Erythroblast (primary cell): ENCODE measurements at places on chromosomes 3 and 15.
A peak's percentile ranks its signal among the peaks of the same experiment; 100 is the strongest.

DNA sequence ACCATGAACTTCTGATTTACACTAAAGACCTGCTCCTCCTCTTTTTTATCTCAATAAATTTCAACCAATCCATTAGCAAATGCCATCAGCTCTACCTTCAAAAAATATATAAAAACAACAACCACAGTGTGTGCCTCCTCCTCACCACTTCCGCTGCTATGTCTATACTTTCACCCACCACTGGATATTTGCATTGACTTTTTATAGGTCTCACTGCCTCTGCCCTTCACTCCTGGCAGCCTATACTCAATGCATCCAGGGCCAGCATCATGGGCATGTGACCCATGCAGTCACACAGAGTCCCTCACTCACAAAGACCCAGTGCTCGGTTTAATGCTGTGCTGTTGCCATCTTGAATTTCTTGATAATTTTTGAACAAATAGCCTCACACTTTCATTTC lies 53.5 kb upstream of the CCDC54 start:
- no peak for DNase-seq

DNA sequence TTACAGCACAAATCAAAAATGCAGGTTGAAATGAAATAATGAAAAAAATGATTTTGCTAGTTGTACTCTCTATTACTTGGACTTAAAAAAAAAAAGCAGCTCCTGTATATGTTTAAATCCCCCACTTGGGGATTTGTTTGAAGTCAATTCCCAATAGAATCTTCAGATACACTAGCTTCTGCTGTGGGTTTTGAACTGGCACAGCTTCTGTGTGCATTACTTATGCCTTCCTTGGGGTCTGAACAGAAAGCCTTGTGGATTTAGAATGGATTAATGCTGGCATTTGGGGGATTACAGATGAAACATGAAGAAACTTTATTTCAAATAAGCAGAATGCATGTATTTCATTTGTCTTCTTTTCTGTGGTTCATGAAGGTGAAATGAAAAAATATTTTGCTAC lies 513.2 kb upstream of the TBL1XR1 start:
- DNase-seq: no peak

GRCh38 chr3:31960793-31961431 lies 20.1 kb downstream of the OSBPL10 start:
- DNase-seq: no peak

DNA sequence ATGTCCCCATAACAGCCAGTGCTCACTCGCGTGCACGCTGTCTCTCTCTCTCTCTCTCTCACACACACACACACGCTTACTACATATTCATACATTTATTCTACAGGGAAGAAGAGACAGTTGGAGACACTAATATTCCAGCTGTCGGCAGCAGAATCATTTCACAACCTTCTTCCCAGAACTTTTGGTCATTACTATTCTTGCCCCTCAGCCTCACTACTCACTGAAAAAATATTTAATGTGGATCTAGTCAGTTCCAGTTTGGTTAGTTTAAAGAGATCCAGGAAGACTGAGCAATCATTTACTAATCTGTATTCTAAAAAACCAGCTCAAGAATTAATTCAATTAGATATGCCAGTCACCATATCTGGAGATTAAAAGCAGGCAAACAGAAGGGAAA lies 394.9 kb downstream of the PTPRG start:
- DNase-seq: no peak

DNA sequence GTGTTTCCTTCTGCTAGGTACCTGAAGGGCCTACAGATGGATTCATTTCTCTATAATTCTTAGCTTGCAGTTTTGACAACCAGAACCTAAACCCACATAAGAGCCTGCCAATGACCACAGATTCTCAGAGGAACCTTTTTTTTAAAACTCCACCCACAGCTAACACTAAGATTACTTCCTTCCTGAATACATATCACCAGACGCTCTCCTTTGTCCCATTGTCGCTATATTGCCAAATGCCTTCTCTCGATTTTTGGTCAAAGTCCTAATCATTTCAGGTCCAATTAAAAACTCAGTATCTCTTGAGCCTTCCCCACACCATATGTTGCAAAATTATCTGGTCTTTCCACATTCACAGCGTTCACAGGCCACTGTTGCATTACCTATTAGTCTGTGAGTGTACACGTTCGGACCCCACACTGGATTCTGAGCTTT lies 12.4 kb downstream of the ZNF710 start:
- DNase-seq: no peak

GRCh38 chr3:47283591-47284364 lies 1.0 kb downstream of the KLHL18 start:
- peak; percentile 62 for DNase-seq

DNA sequence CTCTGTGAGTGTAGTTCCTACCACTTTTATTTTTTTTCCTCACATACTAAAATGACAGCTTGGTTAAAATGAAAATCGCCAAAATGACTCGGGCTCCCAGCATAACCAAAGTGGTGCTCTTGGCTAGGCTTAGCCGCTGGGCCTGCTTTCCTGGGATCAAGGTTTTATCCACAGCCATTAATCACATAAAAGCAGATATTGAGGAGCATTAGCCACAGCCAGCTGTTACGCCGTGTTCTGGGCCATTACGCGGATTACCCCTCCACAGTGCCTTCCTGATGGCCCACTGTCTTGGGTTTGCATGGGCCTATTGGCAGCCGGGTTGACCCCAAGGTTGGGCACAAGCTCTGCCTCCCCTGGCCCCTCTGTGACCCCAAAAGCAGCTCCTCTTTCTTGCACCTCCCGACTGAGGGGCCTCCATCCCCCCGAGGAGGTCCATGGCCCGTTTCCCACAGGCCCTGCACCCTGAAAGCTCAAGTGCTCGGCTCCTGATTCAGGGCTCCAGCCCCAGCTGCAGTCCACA lies 30.4 kb upstream of the TRPM1 start:
- DNase-seq: no peak

- DNase-seq: no peak
Measured at GRCh38 chr3:72295276-72295961, 510.5 kb upstream of the PROK2 start.

DNA sequence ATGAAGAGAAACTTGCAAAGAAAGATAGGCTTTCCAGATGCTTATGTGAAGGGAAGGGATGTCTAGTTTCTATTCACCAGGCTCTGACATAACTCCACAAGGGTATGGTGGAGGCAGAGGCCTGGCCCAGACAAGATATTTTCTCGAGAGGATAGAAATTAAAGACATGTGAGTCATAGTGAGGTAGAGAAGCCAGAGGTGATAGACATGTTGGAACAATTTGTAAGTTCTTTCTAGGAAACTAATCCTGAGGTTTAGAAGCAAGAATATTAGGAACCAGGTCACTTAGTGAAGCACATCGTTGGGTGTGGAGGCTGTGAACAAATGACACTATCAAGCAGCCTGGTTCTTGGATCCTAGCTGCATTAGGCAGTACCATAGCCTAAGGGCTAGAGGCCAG lies 176.9 kb downstream of the BBX start:
- DNase-seq: no peak

DNA sequence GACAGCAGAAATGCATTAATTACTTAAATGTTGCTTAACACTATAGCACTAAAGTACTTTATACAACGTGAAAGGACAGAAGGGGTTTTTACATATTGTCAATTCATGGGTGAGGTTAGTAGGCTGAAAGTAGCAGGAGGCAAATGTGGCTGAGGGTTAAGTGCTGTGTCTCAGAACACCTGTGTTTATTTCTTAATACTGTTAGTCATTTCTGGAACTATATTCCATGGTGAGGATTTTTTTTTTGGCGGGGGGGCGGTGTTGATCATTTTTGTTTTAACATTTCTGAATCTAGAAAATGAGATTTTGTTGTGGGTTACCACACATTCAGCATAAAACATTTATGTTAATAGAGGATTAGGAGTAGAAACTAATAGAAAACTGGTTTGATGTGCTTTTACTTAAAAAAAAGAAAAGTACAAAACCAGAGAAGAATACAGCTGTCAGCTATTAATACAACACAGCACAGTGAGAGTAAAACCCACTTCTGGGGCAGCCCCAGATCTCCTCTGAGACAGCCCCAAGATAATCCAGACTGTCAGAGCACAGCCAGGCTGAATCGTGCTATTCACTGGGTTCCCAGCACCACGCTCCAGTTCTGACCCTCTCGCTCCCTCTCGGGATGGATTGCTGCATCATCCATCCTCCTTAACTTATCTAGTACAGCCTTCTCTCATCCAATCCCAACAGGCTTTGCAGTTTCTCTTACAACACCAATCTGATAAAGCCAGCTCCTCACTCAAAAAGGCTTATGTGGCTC lies 307.7 kb downstream of the TUSC7 start:
- DNase-seq: no peak

DNA sequence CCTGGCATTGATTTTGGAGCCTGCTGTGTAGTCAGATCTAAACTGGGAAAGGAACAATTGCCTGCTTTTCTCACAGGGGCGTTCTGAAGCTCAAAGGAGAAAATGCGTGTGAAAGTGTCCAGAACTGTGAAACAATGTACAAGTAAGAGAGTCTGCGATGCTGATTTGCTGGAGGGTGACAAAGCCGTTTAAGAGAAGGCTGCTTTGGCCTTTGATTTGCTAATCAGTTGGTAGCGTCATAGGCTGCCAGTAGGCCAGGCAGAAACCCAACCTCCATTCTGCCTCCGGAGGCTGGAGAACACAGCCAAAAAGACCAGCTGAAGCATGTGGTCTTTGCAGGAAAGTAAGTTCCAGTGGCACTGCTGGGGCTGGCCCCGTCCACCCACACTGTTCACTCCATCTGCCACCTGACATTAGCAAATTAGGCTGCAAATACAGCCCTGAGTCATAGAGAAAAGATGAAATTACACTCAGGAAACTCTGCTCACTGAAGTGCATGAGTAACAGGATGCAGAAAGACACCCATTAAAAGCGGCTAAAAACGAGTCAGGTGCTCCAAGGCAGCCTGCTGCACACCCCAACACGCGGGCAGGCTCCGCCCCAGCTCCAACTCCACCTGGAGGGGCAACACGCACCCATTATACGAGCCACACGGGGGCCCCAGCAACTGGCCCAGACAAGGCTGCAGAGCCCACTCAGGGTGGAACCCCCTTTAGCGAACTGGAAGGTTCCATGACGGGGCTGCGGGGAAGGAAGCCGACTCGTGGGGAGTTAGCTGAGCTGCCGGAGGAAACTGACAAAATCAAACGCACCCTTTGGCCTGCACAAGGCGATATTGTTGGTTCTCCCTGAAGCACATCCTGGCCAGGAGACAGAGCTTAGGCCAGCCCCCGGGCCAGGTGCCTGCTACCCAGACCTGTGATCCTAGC lies 31.6 kb downstream of the ZDHHC19 start:
- DNase-seq: peak; percentile 64

- no peak for DNase-seq
Measured at GRCh38 chr3:118942671-118943070, 92.0 kb downstream of the IGSF11 start.

DNA sequence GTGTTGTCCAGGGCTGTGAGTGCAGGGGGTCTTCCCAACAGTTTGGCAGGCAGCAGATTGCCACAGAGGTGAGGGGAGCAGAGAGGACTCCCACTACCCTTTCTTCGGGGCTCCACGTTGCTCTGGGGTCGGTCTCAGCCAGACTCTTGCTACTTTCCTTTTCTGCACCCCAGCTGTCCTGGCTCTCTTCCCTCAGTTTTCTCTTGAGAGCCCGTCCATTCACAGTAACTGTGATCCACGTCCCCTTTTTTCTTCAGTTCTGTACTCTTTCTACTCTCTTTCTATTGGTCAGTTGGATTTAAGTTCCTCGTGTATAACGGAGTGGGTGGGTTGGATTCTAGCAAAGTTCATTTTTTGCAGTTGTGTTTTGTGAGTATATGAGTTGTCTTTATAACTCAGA lies 105.8 kb downstream of the UNC13C start:
- DNase-seq: no peak

GRCh38 chr15:59335207-59335786 lies 37.4 kb downstream of the MYO1E start:
- no peak for DNase-seq

- no peak for DNase-seq
Measured at GRCh38 chr15:81117136-81117535, 16.9 kb upstream of the CFAP161 start.

- DNase-seq: no peak
Measured at GRCh38 chr3:6250167-6250566, 610.7 kb upstream of the GRM7 start.

- no peak for DNase-seq
Measured at GRCh38 chr15:90205050-90205848, 4.1 kb downstream of the SEMA4B start.

DNA sequence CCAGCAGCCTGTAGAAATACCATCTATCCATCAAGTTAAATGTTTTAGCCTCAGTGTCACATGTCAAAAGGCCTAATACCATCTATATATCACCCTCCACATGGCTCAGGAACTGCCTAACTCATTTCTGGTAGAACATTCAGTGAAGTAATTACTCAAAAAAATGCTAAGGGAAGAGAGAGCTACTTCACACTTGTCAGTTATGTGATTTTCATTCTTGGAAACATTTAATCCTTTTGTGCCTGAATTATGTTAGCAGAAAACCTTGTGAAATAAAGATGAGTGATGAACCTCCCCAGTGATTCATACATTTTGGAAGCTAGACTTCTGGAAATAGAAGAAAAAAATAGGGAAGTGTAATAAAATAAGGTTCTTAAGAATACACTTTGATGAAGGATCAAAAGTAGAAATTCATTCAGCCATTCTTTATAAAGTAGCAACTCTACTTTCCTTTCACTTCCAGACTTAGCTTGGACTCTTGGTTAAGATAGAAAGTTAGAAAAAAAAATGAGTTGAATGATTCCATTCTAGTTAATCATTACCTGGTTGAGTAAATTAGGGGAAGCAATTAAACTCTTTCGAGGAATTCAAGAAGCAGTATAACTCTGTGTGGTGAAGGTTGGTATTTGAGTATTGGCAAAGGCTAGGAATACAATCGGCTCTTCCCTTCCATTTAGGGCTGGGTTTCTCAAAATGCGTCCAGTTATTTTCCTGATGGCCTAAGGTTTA lies 3.6 kb downstream of the OTOL1 start:
- DNase-seq: no peak

GRCh38 chr15:67096546-67097294 lies 31.3 kb downstream of the SMAD3 start:
- DNase-seq: no peak

GRCh38 chr3:143222981-143223380 lies 103.4 kb downstream of the CHST2 start:
- DNase-seq: no peak

DNA sequence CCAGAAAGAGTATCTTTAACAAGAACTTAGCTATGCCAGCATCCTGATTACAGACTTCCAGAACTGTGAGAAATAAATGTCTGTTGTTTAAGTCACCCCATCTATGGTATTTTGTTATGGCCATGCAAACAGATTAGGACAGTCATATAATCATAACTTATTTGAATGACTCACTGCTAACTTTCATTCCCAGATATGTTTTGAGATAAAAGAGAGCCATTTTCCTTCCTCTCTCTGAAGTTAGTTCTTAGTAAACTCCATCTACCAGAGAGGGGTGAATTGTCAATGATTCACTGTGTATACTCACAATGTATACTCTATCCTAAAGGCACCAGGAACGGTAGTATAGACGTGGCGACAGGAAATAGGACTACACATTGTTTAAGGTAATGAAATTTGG lies 179.4 kb upstream of the DPH6 start:
- no peak for DNase-seq

DNA sequence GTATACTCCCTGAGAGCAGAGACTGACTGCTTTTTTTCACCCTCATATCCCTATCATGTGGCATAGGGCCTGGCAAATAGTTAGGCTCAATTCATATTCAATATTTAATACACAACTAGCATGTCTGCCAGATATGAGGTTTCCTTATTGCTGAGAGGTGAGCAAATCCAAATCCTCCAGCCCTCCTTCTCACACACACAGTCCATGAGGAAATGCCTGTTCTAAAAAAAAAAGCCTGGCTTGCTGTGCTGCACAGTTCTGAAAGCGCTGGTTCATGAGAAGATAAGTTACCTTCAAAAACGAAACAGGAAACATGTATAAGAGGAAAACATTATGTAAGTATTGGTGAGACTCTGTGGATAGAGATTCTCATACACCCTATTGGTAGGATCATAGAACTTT lies 15.5 kb upstream of the ACAP2 start:
- DNase-seq: peak; percentile 78
